ENCODE measurements at places on chromosomes 12 and 14.

DNA sequence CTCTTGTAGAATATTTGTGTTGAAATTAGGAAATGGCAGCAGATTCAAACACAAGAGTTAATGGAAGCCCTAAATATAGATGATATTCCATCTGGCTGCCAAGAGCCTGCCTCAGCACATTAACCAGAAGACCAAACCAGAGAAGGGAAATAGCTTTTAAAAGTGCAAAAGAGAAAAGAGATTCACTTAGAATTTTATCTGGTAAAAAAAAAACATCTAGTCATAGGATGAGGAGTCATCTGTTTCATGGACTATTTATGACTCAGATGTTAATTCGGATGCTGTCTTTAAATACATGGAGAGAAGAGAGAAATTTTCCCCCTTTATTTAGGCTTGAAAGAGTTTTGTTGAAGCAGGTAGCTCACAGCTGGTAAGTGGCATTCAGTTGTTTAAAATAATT, 201.6 kb upstream of the NUDT4 start:
- no peak for DNase-seq

DNA sequence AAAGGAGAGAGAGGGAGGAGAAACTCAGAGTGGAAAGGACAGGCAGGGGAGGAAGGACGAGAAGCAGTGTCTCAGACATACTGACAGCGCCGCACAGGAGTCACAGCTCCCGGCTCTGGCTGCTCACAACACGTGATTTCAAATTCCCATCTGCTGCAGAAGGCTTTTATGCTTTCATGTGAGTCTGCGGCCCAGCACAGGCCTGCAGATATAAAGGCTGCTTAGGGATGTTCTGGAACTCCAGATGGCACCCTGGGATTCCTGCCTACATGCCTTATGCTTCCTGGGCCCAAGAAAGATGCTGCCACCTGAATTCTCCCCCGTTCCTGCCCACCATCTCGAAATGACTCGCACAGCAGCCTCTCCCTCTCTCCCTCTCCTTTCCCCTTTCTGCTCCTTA, 89.6 kb downstream of the NUAK1 start:
- no peak for DNase-seq

- no peak for DNase-seq
These were observed 476.2 kb downstream of the FSCB start for GRCh38 chr14:44030831-44031383.

GRCh38 chr12:65259501-65259900, 19.0 kb upstream of the MSRB3 start:
- no peak for DNase-seq

GRCh38 chr14:85218982-85219381, 311.0 kb upstream of the FLRT2 start:
- DNase-seq = no peak

DNA sequence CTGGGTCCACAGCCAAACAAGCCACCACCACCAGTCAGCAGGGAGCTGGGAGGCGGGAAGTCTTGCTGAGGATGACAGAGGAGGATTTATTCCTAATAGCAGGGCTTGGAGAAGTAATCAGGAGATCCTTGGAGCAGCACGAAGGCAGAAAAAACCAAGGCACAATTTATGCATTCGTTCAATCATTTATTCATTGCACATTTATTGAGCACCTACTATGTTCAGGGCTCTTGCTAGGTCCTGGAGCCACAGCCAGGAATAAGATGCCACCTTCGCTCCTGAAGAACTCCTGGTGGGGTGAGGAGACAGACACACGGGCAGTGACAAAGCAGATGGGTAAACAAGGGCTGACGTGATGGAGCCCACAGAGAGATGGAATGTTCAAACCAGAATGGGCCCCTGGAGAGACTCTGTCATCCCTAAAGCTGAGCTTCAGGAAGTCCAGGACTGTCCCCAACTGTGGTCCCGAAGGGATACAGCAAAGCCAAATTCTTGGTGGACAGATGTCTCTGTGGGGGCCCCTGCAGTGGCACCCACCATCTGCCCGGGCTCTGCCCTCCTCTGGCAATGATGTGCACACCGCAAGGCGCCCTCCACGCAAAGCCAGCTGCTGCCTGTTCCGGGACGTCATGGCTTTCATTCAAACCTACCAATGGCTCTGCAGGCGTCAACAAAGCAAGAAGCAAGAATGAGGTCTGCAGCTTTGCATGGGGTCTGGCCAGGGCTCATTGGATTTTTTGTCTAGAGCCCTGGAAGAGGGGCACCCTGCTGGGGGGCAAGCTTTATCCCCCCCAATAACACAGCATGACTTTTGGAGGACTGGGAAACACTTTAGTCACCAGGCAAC, 3.0 kb upstream of the TESC start:
- DNase-seq = no peak

DNA sequence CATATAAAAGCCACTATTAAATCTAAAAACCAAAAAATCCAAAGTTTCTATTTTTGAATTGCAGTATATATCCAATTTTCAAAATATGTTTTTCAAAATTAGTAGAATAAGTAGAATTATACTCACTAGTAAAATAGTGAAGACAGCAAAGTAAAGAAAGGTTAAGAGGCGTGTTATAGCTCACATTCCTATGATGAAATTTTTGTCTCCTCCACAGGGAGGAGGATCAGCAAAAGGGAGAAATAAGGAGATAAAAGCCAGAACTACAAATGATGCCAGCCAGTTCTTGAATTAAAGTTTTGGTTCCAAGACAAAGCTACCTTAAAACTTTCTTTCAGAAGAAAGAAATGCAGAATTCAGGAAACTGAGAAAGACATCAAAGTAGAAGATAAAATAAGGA, 50.0 kb downstream of the C2CD5 start:
- no peak for DNase-seq

- DNase-seq = no peak
These were observed 147.9 kb downstream of the PPFIA2 start for GRCh38 chr12:81610955-81611889.

GRCh38 chr12:27840229-27840999, 60.4 kb upstream of the MANSC4 start:
- no peak for DNase-seq

DNA sequence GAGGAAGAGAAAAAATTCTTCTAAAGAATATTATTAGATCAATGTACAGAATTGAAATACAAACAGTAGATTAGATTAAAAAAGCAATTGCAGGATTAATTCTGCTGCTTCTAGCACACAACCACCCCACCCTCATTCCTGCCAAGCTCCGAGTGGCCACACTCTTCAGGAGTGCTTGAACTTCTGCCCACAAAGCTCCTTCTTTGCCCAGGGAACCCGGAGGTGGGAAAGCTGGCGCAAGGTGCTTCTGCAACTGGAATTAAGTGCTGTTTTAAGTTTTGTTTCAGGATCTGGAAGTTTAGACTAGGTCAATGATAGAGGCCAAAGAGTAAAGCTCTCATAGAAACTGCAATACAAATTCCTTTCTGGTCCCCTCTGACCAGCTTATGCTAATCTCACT, 94.1 kb upstream of the BMP4 start:
- no peak for DNase-seq

DNA sequence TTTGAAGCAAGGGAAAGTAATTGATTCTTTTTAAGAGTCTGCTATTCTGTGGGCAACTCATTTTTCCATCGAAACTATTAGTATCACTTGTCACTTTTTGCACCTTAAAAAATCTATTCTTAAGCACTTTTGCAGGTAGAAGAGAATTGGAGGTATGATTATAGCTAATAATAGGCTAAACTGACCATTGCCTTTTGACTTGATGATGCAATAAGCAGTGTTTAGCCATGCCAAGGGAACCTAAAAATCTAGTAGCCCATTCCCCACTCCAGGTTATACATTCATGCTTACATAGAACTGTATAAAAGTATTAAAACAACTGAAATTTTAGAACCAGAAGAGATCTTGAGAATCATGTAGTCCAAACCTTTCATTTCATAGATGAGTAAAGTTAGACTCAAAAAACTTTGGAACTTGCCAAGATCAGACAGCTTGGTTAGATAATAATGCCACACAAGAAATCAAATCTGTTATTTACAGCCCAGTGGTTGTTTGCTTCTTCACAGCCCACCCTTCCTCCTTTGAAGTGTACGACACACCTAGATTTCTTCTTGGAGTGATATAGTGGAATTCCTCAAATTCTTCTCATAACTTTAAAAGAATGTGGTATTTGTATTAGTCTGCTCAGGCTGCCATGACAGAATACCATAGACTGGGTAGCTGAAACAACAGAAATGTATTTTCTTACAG, 21.7 kb upstream of the GARIN2 start:
- DNase-seq = no peak

- no peak for DNase-seq
These were observed 23.7 kb downstream of the NINJ2 start for GRCh38 chr12:639566-639965.

GRCh38 chr14:31068235-31068634, 42.1 kb upstream of the STRN3 start:
- no peak for DNase-seq

DNA sequence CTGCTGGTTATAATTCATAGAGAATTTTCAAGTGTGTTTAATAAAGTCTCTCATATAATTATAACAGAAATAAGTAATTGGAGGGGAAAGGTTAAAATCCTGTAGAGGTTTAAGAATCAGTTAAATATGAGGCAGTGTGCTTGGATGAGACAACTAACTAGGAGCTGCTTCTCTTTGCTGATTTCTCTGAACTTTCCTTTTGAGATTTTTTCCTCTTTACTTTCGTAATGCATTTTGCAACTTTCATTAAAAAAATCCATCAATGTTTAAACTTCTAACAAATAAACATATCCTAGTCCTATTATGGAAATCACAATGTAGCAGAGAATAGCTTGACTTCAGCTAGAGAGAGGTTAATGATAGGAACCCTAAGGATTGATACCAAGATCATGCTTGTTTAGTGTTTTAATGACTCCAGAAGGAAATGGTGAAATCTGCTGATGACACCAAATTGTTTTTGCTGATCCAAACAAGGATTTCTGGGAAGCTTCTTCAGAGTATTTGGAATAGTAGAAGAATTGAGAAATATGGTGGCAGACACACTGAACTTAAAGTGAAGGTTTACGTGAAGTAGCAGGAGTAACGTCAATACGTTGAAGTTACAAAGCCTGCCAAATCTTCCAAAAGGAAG, 122.6 kb downstream of the RAD51B start:
- DNase-seq = no peak

DNA sequence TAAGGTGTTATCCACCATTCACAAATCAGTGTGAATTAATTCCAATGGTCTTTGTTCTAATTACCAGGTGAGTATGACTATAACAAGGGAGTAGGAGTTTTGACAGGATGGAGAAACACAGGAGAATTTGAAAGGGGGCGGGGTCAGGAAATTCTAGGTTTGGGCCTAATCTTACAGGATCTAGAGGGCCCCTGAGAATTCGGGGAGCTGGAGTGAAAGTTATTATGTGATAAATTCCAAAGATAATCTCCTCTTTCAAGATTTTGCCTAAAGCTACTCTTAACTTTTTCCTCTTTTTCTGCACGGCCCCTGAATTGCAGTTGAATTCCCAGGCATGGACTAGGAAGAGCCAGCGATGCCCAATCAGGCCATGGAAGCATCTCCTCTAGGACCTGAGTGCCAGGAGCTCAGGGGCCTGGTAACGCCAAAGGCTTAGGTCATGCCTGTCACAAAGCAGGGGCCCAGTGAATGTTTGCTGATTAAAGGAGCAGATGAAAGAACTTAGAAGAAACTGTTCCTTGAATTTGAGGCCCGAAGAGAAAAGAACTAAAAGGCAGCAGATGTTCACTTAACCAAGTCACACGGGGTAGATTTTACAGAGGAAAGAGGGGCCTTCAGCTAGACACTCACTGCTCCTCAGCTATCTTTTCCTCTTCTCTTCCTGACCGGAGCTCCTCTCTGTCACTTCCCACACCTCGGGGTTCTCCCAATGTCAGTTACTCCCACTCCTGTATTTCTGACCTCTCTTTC, 195.5 kb downstream of the PPM1H start:
- no peak for DNase-seq

- no peak for DNase-seq
These were observed 63.6 kb upstream of the MON2 start for GRCh38 chr12:62403031-62403430.

- no peak for DNase-seq
These were observed 30.0 kb downstream of the SCARB1 start for GRCh38 chr12:124833693-124834122.

- DNase-seq = no peak
These were observed 22.3 kb downstream of the SNW1 start for GRCh38 chr14:77738559-77739250.

DNA sequence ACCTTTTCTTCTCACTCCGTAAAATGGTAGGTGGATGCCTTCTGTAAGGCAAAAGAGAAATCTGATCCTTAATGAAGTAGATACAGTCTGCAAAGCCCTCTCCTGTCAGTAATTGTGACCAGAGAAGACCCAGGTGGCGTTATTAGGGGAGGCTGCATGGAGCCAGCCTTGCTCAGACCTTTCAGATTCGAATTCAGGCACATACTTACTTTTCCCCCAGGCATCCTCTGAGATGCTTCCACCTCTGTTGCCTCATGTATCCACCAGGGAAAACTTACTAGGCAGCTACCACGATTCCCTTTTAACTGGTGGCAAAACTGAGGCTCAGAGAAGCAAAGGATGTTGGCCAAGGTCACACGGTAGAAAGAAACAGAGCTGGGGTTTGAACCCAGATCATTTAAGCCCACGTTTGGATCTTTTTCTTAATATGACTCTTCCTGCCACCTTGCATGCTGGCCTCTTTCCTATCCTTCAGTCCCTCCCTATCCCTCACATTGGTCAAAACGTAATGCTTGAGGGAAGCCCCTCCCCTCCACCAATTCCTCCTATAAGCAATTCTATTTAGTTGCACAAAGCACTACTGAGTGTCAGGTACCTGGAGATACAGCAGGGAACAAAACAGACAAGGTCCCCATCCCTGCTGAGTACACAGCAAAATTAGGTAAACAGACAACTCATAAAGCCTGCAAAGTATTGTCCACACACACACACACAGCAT, 179.4 kb downstream of the KSR2 start:
- no peak for DNase-seq

DNA sequence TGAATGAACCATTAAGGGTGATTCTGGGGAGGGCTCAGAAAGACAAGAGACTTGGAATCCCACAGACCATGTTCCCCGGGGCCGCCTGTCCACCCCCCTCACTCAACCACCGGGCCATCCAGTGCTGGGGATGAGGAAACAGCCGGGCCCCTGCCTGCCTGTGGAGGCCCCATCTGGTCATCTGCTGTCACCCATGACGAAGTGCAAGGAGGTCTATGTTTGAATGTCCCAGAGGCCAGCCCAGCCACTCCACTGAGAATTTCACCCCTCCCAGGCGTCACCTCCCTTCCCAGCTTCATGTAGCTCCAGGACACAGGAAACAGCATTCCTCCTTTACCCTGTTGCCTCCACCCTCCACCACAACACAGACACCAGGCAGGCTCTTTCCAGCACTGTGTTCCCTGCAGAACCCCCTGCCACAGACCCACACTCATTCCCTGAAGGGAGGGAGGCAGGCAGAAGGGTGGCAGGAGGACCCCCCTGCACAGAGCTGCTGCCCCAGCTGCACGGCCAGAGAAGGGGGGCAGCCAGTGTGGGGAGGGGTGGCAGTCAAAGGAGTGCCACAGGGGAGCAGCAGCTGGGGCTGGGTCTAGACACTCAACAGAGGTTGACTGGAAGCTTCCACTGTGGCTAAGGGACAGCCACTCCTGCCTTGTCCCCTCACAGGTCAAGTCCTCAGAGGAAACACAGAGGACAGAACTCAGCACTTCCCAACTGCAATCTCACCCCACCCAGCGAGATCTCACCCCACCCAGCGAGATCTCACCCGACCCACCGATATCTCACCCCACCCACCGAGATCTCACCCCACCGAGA, 50.3 kb upstream of the PPP2R5C start:
- DNase-seq = no peak

- no peak for DNase-seq
These were observed 149.0 kb upstream of the GSC start for GRCh38 chr14:94918896-94919295.

GRCh38 chr12:44058366-44058765, 222.5 kb downstream of the TMEM117 start:
- no peak for DNase-seq
